ENCODE measurements at places on chromosomes 13 and 19.

- DNase-seq: no peak
These were observed 4.3 kb downstream of the ZSCAN1 start for GRCh38 chr19:58037927-58038687.

- DNase-seq: no peak
These were observed 56.5 kb downstream of the TSC22D1 start for GRCh38 chr13:44519642-44520041.

DNA sequence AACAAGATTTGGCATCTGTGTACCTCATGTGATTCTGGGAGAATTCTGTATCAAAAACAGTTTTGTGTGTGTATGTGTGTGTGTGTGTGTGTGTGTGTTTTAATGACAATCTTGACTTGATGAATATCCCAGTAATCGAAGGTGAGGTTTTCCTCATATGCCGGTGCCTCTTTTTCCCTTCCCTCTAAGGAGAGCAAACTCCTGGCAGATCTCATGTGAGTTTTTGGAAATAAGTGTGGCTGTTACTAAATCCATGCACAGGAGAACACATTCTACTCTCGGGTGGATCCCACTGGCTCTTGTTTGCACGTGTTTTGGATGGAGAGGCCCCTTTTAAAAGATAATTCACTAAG, 29.0 kb upstream of the CEBPG start:
- no peak for DNase-seq

DNA sequence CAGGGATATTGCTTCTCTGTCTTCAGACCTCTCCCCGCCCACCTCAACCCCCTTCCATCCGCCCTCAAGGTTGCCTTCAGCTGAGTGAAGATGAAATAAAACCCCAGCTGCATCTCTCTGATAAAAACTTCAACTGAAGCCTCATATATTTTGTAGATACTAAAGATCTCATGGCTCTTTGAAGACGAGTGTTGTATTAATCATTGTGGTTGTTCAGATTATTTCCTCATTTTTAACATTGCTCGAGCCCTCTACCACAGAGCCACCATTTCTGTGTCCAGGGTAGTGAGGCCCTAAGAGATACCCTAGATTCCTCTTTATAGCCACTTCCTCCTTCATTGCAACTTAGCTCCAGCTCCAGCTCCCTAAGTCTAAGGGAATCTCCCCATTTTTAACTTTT, 312.8 kb upstream of the ZNF507 start:
- no peak for DNase-seq

DNA sequence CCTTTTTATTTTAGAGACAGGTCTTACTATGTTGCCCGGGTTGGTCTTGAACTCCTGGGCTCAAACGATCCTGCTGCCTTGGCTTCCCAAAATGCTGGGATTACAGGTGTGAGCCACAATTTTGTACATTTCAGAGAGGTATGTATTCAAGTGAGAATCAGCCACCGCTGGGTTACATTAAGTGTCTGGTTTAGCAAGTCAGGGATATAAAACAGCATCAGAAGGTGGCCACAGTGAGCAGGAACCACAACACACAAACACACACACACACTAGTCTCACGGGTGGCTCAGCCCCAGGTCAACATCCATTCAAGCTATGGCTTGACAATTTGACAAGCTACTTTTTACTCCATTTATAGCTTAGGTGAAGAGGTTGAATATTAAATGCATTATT, 20.2 kb downstream of the KLK5 start:
- no peak for DNase-seq

DNA sequence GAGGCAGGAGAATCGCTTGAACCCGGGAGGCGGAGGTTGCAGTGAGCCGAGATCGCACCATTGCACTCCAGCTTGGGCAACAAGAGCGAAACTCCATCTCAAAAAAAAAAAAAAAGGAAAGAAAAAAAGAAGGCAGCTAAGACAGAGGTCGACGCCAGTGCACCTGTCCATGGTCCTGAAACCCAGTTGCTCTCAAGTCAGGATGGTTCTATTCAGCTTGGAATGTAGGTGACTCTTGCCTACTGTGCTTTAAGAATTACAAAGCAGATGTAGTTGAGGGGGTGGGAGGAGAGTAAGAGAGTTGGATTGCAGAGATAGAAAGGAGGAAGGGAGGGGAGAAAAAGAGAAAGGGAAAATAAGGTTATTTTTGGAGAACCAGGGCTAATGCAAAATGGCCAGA, 18.7 kb downstream of the CACNG7 start:
- peak; percentile 27 for DNase-seq

GRCh38 chr13:34076943-34077703, 259.2 kb downstream of the RFC3 start:
- DNase-seq: no peak

DNA sequence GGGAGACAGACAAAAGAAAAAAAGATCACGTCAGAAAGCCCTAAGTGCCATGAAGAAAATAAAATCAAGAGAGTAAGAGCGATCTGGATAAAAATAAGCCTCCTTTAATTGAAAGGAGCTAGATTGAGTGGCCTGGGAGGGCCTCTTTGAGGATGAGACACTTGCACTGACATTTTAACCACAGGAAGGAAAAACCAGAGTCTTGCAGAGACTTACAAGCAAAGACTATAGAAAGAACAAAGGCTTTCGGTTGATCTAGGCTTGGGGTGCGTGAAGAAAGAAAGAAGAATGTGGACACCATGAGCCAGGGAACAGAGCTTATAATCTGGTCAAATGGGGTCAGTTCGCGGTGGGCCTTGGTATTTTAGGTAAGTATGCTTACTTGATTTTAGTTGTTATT, 342.7 kb downstream of the COG6 start:
- no peak for DNase-seq

GRCh38 chr13:44040818-44041100, 161.1 kb downstream of the LACC1 start:
- no peak for DNase-seq

DNA sequence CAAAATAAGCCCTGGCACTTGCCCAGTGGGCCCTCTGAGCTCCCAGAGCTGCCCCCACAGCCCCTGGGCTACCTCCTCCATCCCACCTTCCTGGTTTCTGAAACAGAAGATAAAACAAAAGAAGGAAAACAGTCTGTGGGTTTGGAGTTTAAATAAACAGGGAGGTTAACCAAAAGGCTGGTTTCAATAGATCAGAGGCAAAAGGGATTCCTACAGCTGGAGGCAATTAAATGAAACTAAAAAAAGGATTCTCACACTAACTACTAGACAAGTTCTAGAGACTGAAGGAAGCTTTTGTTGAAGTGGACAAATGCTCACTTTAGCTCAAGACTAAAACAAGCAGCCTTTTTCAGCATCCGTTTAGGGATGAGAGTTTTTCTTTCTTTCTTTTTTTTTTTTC, 569.8 kb downstream of the FGF9 start:
- DNase-seq: no peak

DNA sequence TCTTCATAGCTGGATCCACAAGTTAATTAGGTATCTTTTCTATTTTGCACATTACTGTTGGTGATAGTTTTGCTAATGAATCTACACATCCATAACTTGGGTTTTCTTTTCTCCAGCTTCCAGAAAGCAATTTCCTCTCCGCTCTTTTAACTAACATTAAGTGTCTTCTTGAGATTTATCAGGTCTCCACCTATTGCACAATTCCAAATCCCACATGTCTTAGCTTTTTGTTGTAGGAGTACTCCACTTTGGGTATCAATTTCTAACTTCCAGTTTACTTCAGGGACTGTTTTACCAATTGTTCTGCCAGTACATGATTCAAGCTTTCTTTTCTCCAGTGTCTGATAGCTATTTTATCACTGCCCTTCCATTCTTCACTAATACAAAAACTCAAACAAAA, 129.6 kb downstream of the OLFM4 start:
- no peak for DNase-seq

DNA sequence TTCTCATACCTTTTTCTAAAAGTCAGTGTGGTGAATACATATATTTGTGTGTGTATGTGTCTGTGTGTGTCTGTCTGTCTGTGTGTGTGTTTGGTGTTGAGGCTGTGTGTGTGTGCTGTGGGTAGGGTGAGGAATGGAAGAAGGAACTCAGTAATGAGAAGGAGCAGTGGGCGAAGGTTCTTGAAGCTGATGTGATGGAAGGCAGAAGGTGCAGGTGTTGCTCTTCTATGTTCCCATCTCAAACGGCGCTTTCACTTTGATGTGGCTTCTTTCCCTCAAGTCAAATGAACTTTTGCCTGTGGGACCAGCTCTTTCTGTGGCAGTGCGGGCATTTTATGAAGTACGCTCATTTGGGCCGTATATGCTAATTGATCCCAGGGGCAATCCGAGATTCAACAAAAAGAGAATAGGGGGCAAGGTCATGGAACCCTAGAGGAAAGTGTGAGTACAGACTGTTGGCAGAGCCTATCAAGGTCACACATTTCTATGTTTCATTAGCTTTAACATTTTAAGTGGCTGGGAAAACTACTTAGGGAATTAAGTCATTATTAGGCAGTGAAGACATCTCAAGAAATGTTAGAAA, 15.2 kb downstream of the BIVM start:
- no peak for DNase-seq

- peak; percentile 75 for DNase-seq
These were observed 25.3 kb downstream of the ZNF582 start for GRCh38 chr19:56367829-56368711.

DNA sequence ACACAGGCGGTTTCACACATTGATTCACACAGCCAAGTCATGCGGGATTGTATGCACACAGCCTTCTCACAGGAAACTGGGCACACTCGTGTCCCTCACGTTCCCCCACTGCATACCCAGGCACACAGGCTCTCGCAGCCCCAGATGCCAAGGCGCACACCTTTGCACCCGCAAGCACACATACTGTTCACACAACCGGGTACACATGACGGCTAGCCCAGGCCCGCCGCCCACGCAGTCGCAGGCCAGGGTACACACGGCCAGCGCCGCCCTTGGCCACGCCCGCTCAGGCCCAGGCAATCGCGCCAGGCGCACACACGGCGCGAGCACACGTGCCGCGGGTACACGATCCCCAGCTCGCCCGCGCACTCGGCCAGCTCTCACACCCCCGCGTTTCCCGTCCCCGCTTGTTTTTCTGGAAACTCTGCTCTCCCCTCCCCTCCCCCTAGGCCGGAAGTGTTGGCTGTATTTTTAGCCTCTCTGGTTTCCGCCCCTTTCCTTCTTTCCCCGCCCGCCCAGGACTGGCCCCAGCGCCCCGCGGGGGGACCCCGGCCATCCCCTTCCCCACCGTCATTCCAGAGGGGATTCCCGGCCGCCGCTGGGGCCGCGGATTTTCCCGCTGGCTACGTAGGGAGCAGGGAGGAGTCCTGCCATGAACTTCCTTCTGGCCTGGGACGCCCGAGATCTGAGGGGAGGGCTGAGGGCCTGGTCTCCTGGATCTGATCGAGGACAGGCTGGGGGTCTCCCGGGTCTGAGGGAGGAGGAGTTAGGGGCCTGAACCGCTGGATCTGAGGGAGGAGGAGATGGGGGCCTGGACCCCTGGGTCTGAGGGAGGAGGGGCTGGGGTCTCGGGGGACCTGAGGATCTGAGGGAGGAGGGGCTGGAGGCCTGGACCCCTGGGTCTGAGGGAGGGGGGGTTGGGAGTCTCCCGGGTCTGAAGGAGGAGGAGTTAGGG, 4.0 kb upstream of the ZFP36 start:
- peak; percentile 81 for DNase-seq

- no peak for DNase-seq
These were observed 16.4 kb downstream of the CCDC124 start for GRCh38 chr19:17948931-17949930.

GRCh38 chr13:67175836-67176459, 54.2 kb downstream of the PCDH9 start:
- DNase-seq: no peak

GRCh38 chr19:2014731-2015607, 545 bp downstream of the BTBD2 start:
- no peak for DNase-seq

GRCh38 chr13:76829572-76830327, 56.5 kb downstream of the KCTD12 start:
- DNase-seq: no peak

- DNase-seq: no peak
These were observed 300.7 kb downstream of the KLF12 start for GRCh38 chr13:73833325-73834070.

GRCh38 chr13:45048890-45049407, 59.6 kb downstream of the GPALPP1 start:
- no peak for DNase-seq

DNA sequence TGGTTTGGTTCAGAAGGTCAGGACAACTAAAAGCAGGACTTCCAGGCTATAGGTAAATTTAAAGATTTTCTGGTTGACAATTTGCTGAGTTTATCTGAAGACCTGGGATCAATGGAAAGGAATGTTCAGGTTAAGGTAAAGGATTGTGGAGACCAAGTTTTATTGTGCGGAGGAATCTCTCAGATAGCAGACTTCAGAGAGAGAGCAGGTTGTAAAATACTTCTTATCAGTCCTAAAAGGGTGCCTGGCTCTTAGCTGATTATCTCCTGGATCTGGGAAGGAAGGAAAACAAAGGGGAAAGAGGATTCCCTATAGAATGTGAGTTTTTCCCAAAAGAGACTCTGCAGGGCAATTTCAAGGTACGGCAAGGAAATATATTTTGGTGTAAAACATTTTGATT, 851.5 kb downstream of the DACH1 start:
- no peak for DNase-seq

GRCh38 chr19:30473334-30473867, 101.2 kb downstream of the ZNF536 start:
- DNase-seq: no peak

DNA sequence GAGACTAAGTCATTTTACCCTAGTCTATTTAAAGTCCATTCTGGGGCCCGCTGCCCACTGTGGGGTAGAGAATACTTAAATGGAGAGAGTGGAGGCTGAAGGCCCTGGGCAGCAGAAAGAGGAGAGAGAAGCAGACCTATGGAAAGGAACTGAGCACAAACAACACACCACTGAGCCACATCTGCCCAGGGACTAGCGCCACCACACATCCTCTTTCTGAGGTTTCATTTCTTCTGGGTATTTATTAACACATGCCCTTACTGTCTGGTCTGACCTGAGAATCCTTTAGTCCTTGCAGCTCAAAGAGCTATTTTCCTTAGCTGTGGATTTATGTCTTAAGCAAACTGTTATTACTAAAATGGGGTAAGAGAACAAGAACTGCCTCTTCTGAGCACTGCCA, 154.0 kb downstream of the NALCN start:
- DNase-seq: no peak

DNA sequence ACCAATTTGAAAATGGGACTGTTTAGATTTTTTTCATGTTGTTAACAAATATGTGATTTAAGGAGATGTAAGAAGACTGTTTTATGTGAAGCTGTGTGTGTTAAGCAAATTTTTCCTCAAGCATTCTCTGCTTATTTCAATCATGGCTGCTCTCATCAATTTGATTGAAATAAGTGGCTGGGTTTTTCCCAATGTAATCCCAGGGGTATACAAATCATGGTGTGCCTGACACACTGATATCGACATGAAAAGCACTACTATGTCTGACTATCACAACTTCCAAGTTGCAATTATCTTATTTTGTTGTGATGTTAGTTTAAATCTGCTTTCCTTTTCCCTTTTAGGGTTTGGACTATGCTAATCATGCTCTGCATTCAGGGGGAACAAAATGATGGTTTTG, 283.7 kb downstream of the HS6ST3 start:
- no peak for DNase-seq

GRCh38 chr13:40230833-40231266, 435.6 kb downstream of the FOXO1 start:
- DNase-seq: no peak
